GM12878 (cell line): ENCODE measurements at places on chromosomes 2 and 18.

DNA sequence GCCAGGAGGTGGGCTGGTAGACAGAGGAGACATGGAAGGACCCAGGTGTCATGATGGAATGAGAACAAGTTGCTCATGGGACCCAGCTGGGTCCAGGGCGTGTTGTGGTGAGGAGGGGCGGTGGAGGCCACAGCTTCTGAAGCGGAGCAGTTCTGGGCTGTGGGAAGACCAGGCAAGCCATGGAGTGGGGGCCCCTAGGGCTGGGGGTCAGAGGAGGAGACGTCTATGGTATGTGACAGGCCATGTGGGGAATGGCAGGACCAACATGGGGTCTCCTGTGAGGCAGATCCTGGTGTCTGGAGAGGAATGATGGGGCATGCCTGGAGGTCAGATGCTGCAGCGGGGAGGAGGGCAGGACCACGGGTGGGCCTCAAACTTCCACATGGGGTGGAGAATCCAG is 16.9 kb downstream of the MYO7B start:
- no peak for DNase-seq

- DNase-seq: no peak
Observed at GRCh38 chr18:75291460-75291859, 80.9 kb downstream of the TSHZ1 start.

GRCh38 chr18:53735526-53735925 is 488.9 kb downstream of the MBD2 start:
- DNase-seq: no peak

DNA sequence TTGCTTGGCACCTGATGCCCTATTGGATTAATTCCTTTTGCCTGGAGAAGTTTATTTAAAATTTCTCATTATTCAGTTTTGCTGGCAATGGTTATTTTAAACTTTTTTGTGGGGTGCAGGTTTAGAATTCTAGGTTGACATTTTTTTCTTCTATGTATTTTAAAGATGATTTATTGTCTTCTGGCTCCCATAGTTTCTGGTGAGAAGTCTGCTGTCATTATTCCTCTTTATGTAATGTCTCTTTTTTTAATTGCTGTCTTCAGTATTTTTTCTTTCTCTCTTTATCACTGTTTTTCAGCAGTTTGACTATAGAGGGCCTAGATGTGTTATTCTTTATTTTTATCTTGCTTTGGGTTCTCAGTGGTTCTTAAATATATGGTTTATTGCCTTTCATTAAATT is 182.2 kb upstream of the STON1 start:
- DNase-seq: no peak

- DNase-seq: no peak
Observed at GRCh38 chr2:46849721-46850556, 65.7 kb downstream of the MCFD2 start.

- DNase-seq: no peak
Observed at GRCh38 chr18:26919627-26920026, 54.1 kb upstream of the AQP4 start.

DNA sequence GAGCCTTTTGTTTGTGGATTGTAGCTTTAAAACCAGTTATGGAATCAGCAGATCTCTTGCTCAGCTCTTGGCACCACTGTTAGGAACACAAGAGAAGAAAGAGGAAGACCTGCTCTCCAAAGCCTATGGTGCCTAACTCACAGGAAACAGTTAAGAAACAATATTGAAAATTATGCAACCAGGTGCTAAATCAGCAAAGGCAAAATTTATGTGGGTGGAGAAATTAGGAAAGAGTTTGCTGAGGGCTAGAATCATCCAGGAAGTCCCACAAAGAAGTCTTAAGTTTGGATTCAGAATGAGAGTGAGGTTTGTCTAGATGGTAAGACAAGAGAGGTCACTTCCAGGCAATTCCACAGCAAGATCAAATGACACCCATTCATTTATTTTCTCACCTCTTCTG is 49.4 kb downstream of the AOX1 start:
- no peak for DNase-seq

DNA sequence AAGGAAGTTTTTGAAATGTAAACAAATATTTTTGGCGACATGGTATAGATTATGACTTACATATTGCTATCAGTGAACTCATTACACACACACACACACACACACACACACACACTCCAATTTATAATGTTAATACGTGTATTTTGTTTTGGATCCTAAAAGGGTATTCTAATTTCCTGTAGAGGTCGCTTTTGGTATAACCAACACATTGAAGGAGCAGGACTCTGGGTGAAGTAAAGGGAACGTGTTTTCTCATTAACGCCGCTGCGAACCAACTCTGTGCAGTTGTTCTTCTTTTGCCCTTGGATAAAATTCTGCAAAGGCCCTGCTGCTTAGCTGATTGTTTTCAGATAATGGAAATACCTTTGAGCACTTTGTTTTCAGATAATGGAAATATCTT is 190.4 kb downstream of the PMAIP1 start:
- no peak for DNase-seq

DNA sequence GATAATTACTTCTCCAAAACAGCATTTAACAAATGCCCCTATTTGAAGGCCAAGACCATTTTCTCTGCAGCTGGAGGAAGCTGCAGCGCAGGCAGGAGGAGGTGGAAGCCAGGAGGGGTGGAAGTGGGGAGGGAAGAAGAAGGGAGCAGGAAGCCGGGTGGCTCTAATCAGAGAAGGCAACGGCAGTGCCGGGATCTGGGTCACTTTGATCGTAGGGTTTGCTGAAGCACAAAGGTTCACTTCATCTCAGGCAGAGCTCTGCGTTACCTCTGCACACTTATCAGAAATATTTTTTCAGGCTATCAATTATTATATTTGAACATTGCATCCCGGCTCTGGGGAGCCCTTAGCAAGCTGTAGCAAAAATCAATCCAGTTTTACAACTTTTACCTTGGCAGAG is 315.8 kb upstream of the POU3F3 start:
- DNase-seq: no peak

DNA sequence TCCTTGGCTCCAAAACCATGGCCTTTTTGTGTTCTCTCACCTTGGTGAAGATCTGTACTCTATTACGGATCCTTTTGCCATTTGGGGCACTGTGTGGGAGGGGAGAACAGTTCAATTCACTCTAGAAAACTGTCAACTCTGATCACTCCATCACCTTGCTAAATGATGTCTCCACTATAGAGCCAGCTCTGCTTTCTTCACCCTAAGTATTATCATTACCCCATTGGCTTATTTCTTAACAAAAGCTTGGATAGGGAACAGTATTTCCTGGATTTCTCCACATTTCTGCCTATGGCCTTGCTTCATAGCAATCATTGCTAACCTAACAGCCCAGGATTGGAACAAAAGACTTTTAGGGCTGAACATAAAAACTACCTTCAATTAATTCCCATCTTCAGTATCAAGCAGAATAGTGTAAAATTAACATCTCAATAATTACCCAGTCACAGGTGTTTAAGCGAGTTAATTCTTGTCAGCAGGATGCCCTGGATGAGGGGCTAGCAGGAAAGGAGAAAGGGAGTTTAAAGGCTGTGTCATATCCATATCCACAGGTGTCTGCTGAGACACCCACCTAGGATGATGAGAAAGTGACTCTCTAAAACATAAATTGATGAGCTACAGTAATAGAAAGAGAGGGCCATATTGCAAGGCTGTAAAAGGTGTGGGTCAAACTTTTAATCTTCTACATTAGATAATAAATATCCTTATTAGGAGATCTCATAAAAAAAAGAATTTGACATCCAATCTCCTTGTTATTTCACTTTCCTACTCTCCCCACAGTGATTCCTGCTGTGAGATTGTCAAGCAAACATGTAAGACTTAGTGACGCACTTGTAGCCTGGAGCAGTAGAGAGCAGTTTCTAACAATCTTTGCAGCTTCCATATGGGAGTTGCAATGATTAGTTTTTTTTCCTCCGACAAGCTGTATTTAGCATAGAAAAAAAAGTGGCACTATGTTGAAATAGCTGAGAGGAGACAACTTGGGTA is 589.5 kb upstream of the NXPH2 start:
- DNase-seq: no peak

GRCh38 chr2:464562-465309 is 176.8 kb upstream of the ALKAL2 start:
- DNase-seq: no peak

DNA sequence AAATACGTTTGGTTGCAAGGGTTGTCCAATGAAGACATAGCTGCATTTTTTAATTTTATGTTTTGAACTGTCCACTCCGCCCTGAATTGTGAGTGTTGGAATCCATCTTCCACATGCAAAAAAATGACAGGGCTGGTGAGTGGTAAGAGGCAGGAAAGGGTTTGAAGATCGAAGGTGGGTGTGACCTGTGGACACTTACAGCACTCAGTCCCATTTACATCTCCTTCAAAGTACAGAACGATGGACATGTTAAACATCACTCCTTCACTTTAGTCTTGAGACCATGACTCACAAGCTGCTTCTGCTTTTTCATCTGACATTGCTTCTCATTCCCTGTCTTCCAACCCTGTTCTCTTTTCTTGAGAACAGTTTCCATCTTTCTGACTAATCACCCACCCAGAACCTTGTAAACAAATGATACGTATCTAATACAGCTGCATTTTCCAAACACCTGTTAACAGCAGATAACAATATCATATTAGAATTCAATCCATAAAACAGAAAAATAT is 179.3 kb downstream of the ZNF516 start:
- no peak for DNase-seq

GRCh38 chr2:170665743-170666142 is 49.4 kb upstream of the SP5 start:
- no peak for DNase-seq
